Small intestine (tissue), 16 donors: ENCODE measurements at places on chromosomes 2 and 18.

GRCh38 chr18:47832348-47832747 is 98.1 kb downstream of the SMAD2 start:
- DNase-seq, result no peak

- DNase-seq, result peak; percentile 29
Measured at GRCh38 chr2:227415538-227416424, 28.0 kb upstream of the SCYGR1 start.

DNA sequence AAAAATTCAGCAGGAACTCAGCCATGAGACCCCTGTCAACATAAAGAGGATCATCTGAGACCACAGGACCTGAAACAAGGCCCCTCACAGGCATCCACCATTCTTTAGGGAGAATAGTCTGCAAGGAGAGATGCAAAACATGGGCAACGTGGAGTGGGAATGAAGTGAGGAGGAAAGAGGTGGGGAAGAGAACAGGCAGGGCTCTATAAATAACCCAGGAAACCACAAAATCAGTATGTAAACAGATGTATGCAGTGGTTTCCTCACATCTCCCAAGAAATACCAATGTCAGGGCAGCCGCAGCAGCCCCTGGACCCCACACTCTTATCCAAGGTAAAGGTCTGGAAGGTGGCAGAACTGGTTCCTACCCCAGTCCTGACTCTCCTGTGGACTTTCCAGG is 168.5 kb downstream of the EN1 start:
- no peak for DNase-seq

GRCh38 chr2:9543557-9543956 is 12.1 kb downstream of the ADAM17 start:
- DNase-seq, result no peak

- no peak for DNase-seq
Measured at GRCh38 chr2:121382744-121383143, 97.7 kb upstream of the TFCP2L1 start.

DNA sequence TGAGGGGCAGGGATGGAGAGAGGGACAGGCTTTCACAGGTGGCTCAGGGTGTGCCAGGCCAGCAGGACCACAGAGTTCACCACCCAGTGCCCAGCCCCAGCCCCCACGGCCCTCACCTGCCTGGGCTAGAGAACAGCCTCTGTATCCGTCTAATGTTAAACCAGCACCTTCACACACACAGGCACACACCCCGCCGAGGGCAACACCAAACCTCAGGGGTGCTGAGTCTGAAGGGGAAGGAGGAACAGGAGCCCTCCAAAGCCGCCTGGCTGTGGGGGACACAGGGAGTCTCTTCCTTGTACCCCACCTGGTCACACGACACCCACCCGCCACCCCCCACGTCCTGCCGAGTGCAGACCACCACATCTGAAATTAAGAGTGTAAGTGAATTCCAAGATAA is 205.8 kb upstream of the SALL3 start:
- no peak for DNase-seq

DNA sequence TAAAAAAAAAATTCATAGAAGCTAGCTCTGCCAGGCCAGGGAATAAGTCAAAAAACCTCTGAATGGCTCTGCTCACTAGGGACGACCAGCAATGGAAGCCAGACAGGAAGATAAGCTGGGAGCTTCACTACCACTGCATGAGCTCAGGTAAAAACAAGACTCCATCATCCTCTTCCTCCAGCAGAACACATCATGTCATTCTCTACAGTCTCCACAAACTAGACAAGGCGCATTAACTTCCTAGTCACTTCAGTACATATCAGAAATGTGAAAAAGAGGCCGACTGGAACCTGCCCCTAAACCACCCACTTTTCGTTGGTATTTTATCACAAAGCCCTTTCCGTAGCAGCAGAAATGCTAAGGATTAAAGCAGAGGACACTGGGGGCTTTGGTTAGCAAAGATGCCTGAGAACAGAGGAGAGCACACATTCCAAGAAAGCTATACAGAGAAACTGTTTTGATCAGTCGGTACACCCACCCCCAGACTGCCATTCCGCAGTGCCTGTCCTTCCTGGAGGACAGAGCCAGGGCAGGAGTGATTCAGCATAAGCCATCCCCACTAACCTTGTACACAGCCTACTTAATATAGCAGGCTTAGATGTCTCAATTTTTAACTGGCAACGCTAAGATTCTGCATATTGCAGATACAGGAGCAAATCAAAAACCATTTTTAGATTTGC is 53.4 kb downstream of the AAK1 start:
- DNase-seq, result no peak

DNA sequence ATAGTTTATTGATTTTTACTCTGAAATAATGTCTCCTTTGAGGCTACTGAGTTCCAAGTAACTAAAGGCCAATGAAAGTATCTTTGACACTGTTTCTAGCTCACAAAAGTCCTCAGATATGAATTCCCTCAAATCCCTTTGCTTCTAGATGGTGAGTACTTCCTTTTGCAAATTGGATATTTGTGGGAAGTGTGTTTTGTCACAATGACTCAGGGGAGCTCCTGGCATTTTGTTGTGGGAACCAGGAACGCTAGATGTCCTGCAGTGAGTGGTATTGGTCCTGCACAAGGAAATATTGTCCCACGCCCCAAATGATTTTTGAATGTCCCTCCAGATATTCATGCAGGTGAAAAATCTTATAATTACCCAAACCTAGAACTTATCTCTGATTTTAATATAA is 24.3 kb downstream of the TACR1 start:
- no peak for DNase-seq

GRCh38 chr2:6946722-6947121 is 29.5 kb downstream of the RNF144A start:
- no peak for DNase-seq

GRCh38 chr2:103166456-103167324 is 404.9 kb downstream of the TMEM182 start:
- DNase-seq, result peak; percentile 51

- no peak for DNase-seq
Measured at GRCh38 chr2:183868707-183869106, 729.6 kb upstream of the ZNF804A start.

GRCh38 chr2:200619279-200619678 is 33.5 kb downstream of the AOX1 start:
- no peak for DNase-seq

DNA sequence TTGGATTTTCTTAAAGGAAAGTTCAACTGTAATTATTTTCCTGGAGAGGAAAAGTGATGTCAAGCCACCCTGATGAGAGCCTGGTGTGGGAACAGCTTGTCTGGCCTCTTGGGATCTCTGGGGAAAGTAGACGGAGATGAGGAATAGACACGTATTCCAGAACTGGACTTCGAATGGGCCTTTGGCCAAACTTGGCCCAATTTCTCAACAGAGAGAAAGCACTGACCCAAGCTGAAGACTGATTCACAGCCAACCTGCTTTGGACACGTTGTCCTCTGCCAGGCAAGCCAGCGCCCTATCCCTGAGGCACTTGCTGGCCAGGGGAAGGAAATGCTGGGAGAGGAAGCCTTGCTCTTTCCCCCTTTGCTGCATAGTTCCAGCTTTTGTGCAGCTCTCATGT is 70.8 kb upstream of the CTAGE1 start:
- no peak for DNase-seq
